ENCODE measurements at places on chromosomes 11 and 22.

- no peak for DNase-seq
These were observed 13.5 kb upstream of the OSBP2 start for GRCh38 chr22:30680991-30681770.

DNA sequence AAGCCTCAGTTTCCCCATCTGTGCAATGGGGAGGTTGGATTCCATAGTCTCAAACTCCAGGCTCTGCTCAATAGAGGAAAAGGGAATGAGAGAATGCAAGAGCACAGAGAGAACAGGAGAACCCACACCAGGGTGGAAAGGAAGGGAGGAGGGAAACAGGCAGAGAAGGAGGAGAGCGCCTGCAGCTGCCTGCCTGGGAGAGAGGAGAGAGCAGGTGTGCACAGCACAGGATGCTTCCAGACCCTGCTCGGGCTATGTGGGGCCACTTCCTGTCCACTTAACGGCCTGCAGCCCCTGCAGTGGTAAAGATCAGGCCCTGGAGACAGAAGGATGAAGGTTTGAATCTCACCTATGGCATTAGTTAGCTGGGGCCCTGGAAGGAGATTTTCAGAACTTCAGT, 12.3 kb downstream of the LRRC32 start:
- DNase-seq: no peak

- no peak for DNase-seq
These were observed 42.6 kb downstream of the SLC35F2 start for GRCh38 chr11:107816028-107816427.

DNA sequence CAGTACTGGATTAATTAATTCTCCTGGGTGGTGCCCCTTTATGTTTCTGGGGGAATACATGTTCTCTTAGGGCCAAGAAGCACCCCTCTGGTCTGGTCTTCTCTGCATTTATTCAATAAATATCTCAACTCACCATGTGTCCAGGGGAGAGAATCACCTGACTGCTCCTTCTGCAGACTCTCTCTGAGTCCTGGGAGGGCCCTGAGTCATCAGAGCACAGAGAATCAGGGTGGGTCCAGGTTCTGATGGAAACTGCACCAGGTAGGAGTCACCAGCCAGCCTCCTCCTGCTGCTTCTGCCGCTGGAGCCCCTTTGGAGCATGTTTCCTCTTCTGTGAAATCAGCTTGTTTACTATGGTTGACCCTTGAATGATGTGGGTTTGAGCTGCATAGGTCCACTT, 107.7 kb upstream of the PLET1 start:
- no peak for DNase-seq

DNA sequence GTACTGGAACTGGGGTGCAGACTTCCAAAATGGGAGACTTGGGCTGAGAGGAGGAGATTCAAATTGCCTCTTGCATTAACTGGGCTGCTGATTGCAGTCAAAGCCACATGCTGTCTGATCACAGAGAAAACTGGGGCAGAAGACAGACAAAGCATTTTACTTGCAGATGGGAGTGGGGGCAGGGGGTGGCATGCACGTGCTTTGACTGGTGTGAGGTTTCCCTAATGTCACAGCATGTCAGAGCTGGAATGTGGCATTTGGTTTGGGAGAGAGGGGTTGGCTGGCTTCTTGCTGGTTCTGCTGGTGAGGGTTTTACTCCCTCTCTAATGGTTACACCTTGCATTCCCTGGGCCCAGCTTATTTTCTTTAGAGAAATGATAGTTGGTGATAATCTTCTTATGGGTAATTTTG, 2.9 kb downstream of the TUB start:
- DNase-seq: no peak

DNA sequence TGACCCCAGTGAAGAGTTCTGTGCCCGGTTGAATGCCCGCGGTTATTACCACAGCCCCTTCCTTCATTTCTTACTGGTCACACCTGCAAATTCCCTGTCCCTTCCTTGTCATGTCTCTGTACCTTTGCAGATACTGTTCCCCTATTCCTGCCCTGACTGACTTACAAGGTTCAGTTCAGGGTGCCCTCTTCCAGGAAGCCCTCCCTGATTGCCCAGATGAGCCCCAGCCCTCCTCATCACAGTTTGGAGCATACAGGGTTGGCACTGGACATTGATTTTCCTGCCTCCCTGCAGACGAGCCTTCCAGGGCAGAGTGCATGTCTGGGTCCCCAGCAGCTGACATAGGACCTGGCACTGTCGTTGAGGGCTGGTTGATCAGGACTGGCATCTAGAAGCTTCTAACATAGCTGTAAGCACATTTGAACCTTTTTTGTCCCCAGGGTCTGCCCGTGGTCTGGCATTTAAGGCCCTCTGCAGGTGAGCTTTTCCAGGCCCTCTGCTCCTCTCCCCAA, 70.4 kb upstream of the SHISAL1 start:
- no peak for DNase-seq

GRCh38 chr11:12767027-12767426, 92.8 kb downstream of the TEAD1 start:
- no peak for DNase-seq

GRCh38 chr11:32919338-32919737, 26.7 kb downstream of the QSER1 start:
- DNase-seq: no peak

DNA sequence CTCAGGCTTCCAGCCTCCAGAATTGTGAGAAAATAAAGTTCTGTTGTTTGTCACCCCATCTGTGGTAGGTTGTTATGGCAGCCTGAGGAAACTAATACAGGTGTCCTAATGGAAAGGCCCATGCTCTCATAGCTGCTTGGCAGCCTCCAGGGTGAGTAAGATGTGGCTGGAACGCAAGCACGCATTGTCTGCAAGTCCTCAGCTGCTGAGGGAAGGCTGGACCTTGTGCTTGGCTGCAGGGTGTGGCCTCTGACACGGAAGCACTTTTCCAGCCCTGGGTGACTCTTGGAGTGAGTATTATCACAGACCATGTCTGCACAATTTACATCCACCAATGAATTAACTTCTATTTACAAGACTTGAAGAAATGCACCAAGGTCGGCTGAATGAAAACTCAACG, 44.4 kb upstream of the BARX2 start:
- no peak for DNase-seq

GRCh38 chr11:10658621-10659338, 34.8 kb downstream of the IRAG1 start:
- no peak for DNase-seq

DNA sequence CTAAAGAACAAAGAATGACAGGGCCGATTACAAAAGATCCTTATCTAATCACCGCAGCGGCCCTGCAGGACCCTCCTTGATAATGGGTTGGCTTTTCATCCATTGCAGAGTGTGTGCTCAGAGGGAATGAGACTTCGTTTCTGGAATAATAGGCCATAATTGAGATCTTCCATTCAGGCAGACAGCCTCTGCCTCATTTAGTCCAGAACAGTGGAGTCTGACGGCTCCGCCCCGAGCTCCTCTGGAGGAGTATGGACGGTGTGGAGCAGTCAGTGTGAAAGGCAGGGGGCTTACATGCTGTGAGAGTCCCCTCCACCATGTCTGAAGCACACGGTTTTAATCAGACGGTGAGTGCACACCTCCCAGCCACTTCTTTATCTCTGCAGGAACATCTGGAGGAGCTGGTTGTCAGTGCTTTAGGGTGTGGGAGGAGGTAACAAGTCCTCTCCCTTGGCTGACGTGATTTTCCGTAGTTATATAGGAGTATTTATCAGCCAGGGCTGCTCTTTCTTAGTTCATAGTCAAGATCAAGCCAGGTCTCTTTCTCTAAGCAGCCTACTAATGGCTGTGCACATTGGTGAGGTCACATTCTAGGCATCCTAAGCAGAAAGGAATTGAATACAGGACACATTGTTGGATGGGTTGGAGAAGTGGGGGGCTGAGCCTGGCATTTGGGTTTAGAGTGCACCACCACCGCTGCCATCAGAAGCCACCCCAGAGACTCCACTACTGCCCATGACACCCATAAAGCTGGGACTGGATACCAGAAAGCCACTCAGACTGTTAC, 1477.9 kb downstream of the TBC1D22A start:
- no peak for DNase-seq

- DNase-seq: no peak
These were observed 14.2 kb upstream of the APOBEC3A start for GRCh38 chr22:38943201-38943600.

GRCh38 chr11:94958121-94958696, 15.1 kb downstream of the CWC15 start:
- DNase-seq: no peak

DNA sequence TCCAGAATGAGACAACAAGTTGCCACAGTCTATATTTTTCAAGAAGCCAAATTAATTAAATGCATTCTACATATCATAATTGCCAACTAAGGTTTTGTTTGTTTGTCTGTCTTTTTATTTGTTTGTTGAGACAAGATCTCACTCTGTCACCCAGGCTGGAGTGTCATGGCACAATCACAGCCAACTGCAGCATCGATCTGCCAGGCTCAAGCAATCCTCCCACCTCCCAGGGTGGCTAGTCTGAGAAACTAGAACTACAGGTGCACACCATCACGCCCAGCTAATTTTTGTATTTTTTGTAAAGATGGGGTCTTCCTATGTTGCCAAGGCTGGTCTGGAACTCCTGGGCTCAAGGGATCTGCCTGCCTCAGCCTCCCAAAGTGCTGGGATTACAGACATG, 140.0 kb downstream of the LRRC4C start:
- no peak for DNase-seq

GRCh38 chr22:30647536-30647935, 12.0 kb downstream of the SLC35E4 start:
- no peak for DNase-seq

DNA sequence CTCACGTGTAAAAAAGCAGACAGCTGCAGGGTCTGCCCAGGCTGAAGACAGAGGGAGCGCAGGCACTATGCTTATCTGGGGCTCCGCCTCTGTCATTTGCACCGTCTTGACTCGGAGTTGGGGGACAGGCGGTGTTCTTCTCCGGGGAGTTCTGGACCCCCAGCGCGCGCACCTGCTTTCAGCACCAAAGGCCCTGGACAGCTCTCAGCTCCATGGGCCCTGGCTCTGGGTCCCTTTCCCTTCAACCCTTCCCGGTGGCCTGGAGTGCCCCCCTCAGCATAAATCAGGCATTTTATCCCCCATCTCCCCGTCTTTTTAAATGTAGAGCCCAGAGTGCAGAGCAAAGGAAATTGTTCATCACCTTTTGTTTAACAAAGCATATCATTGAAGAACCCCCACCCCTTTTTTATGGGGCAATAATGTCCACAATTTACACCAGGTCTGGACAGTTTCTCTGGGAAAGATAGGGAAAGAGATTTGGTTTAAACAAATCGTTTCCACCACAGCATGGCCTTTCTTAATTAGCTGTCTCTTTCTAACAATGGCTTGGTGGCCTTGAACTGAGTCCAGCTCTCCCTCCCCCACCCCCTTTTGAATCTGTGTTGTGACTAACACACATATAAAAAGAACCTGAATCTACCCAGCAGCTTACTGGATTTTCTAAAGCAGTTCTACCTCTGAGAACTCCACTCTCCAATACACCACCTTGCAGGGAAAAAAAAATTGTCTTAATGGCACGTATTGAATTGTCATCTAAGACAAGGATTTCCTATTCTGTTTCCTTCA, 1.7 kb downstream of the SEZ6L start:
- DNase-seq: no peak

DNA sequence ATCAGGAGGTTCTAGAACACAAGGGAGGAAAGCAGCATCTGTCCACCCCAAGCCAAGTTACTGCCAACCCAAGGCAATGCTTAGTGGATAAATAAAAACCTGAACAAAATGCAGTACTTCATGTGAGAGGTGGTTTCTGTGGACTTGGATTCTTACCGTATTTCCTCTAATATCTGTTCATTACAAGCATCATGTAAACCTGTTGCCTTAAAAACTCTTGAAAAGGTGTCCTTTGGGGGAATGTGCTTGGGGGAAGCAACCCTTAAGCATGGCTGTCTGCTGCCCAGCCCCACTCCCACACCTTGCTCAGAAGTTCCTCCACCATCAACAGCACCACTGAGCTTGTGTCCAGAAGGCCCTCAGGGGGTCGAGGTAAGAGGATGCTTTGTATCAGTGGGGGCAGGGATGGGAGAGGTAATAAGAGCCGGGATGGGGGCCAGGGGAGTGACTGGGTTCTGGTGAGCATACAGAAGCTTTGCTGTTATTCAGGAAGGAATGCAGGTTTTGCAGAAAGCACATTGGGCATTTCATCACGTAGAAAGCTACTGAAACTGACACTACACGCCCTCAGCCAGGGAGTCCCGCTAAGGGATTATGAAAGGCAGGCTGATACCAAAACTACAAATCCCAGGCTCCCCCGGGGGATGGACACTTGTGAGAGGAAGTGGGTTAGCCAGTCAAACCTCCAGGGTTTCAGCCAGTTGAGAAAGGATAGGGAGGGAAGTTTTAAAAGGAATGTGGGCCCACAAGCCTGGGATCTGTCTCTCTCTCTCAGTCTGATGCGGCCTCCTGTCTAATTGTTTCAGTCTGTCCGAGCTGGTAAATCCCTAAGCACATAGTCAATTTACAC, 52.0 kb downstream of the KCNJ1 start:
- DNase-seq: no peak
